ENCODE measurements at places on chromosomes 3 and 15.

DNA sequence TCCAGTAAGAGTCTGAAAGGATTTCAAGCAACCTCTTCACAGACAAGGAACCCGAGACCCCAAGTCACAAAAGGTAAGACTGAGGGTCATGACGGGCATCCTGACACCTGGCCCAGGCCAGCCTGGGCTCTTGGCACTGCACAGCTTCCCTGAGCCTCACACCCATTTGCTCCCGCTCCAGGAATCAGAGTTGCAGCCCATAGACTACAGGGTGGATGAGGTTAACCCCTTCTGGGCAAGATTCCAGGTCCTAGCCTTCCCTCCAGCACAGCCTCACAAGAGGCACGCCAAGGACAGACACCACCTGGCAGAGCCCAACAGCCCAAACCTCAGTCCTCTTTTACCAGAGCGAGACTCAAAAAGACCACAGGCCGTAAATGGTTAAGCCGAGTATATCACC, 36.2 kb downstream of the RBPMS2 start:
- DNase-seq = no peak

- DNase-seq = no peak
Observed at GRCh38 chr3:155745795-155746550, 1.1 kb upstream of the PLCH1 start.

DNA sequence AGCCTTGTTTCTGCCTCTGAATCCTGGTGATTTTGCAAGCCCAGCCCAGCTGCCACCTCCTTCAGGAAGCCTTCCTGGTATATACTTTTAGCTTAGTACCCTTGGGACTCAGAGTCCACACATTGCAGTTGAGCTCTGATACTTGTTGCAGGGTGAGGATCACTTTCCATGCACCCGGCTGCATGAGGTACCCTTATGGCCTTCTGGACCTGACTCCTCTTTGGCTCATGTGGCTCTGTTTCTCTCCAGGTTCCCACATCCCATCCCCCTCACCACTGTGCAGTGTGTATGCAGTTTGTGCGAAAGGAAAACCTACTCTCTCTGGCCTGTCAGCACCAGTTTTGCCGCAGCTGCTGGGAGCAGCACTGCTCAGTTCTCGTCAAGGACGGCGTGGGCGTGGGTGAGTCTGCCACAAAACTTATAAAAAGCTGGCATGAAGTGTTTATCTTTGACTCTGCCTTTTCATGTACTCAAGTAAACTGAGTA, 23.1 kb upstream of the P4HTM start:
- no peak for DNase-seq

DNA sequence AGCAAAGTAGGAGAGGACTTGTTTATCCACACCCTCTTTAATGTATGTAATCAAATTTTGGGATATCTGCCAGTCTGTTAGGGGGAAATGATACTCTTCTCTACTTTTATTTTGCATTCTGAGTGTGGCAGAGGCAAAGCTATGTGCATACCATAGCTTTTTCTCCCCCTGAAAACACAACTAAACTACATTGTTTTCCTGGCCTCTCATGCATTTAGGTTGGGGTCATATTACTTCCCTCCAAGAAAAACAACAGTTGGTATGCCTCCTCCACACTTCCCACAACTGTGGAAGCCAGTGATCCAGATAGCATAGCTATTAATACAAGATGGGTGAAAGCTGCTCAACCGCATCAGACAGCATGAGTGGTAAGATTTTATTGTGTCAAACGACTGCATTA, 6.9 kb downstream of the RPL15 start:
- DNase-seq = no peak

- DNase-seq = no peak
Observed at GRCh38 chr15:93247466-93248121, 158.6 kb upstream of the RGMA start.

DNA sequence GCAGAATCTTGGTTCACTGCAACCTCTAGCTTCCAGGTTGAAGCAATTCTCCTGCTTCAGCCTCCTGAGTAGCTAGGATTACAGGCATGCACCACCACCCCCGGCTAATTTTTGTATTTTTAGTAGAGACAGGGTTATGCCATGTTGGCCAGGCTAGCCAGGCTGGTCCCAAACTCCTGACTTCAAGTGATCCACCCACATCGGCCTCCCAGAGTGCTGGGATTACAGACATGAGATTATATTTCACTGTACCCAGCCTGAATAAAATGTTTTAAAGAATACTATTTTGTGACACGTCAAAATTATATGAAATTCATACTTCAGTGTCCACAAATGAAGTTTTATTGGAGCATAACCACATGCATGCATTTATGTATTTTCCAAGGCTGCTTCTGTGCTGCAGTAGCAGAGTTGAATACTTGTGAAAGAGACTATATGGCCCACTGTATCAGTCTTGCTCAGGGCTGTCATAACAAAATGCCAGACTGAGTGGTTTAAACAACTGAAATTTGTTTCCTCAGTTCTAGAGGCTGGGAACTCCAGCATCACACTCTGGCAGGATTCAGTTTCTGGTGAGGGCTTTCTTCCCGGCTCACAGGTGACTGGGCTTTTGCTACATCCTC, 77.2 kb downstream of the PRTG start:
- no peak for DNase-seq

All from activated CD4-positive, CD25-positive, alpha-beta regulatory T cell treated with anti-CD3 and anti-CD28 coated beads, Interleukin-2, amount 50 U/mL, for 72 hours (primary cell).